A549 (cell line): ENCODE measurements at places on chromosomes 12 and 14.

- no peak for DNase-seq
These were observed 43.0 kb downstream of the BORCS5 start for GRCh38 chr12:12399776-12400305.

- no peak for DNase-seq
These were observed 82.0 kb downstream of the PRKCH start for GRCh38 chr14:61403411-61403810.

GRCh38 chr14:35406506-35407305 lies 2.2 kb upstream of the NFKBIA start:
- DNase-seq = peak; percentile 73

- DNase-seq = no peak
These were observed 14.8 kb downstream of the PLEKHA5 start for GRCh38 chr12:19144287-19144686.

GRCh38 chr12:69096669-69097335 lies 142.6 kb upstream of the CPSF6 start:
- DNase-seq = no peak

DNA sequence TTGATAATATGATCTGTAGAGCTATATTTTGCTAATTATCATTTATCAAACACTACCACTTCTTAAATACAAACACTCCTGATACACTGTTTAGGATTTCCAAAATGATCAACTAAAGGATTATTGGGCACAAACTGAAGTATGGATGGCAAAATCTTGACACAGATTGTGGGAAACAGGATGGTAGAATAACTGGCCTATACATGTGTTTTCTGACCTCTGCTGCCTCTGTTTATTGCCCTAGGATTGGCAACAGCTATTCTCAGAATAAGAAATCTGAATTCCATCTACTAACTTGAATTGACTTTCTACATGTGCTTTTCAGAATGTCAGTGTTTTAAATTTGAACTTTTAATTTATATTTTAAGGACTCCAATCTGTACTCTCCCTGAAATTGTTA lies 209.1 kb downstream of the MED13L start:
- no peak for DNase-seq

GRCh38 chr14:24064091-24064795 lies 7.1 kb upstream of the CPNE6 start:
- no peak for DNase-seq

DNA sequence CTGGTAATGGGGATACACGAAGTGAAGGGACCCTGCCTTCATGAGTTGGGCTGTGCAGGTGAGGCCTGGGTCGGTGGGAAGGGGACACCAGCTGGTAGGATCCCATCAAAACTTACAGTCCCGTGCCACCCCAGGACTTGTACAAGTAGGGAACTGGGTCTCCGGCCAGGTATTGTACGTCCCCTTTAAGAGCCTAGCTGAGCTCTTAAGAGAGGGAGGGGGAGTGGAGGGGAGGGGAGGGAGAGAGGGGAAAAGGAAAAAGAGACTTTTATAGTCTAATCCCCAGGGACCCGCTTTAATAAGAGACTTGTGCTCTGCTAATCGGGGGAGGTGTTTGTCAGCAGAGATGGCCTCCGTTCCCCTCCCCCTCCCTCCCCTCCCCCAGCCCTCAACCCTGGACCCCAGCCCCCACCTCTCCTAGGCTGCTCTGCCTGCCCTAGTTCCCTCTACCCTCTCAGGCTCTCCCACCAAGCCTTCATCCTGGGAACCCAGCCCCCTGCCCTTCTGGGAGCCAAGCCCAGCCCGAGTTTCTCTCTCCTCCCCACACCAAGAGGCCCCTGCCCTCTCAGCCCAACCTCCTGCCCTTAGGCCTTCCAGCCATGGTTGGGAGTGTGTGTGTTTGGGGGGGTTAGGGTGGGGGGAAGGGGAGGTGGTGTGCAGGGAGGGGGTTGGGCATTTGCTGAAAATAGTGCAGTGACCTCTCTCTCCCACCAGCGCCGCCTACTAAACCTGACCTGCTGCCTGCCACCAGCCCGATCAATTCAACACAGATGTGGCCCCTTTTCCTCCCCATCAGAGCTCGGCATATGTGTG lies 2.6 kb downstream of the GDF11 start:
- no peak for DNase-seq

GRCh38 chr12:132400011-132400641 lies 70.7 kb upstream of the GALNT9 start:
- DNase-seq = no peak

DNA sequence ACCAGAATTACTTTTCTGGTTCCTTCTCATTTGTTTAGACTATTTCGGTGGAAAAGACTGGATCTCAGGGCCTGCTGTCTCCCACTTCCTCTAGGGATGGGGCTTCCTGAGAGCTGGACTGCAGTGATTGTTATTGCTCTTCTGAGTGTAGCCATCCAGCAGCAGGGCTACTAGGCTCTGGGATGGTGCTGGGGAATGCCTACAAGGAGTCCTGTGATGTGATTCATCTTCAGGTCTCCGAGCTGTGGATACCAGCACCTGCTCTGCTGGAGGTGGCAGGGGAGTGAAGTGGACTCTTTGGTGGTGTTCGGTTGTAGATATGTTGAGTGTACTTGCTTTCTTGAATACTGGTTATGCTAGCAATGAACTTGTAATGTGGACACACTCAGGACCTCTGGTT lies 42.7 kb downstream of the AEBP2 start:
- no peak for DNase-seq

DNA sequence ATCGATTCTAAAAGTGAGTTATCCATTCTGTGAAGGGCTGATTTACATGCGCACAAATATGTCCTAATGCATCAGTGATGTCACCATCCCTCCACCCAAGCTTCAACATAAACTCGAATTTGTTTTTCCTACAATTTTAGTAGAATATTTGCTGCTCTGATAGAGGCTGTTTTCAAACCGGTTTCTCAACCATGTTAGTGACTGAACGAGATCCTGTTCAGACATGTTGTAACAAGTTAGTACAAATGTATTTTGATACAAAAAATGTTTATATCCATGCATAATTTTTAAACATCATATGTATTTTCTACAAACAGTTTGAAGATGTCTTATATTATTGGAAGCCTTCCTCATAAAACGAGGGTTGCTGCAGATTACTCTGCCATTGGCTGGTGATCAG lies 12.7 kb upstream of the PRB2 start:
- no peak for DNase-seq

- DNase-seq = no peak
These were observed 8.8 kb upstream of the IFI27 start for GRCh38 chr14:94101748-94102147.
